Breast epithelium (tissue), 4 donors: ENCODE measurements at places on chromosomes 3 and 15. TPM values are rescaled to one million over a fixed set of nuclear protein-coding genes. Genes with fewer than 3 reads are reported as not detected.

- DNase-seq = no peak
These were observed 21.8 kb downstream of the EMC7 start for GRCh38 chr15:34079904-34080303.

- no peak for DNase-seq
These were observed 49.8 kb upstream of the DCLK3 start for GRCh38 chr3:36814066-36814717.

GRCh38 chr3:119062892-119063291 lies 28.2 kb upstream of the IGSF11 start:
- no peak for DNase-seq

DNA sequence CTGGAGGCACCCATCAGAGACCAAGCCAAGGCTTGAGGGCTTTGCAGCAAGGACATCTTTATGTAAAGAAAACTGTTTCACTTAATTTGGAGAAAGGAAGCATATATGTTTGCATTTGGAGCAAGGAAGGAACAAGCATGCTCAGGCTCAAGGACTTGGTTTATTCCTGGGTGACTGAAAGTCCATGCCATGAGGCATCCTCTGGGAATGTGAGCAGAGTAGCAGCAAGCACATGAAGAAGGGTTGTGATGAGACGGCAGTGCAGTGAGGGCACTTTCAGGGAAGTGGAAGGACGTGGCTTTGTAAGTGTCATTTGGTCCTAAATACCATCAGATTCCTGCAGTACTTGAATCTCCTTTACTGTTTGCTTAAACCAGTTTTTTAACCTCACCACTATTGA lies 26.8 kb downstream of the POLG start:
- DNase-seq = no peak

DNA sequence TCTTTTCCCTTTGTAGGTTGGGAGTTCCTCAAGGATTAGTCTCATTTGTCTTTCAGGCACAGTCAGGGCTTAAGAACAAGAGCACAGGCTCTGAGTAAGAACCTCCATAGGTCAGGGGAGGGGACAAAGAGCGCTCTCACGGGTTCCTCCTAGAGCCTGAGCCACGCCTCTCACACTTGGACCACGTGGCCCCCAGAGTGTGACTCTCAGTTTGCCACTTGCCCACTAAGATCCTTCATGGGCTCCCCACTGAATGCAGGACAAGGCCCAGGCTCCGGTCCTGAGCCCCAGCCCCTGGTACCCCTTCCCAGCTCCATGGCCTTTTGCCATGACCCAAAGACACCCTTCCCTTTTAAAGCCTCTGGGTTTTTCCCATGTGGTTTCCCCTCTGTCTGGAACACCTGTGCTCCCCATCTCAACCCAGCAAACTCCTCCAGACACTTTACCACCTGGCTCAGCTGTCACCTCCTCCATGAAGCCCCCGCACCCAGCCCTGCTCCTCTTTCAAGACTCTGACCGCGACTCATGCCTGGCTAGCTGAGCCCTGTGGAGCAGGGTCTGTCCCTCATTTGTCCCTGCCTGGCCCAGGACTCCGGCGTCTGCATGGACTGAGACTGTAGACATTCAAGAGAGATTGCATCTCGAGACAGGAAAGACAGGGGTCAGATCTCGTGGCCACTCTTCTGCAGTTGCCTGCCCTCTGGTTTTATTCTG lies 32.7 kb downstream of the IQSEC1 start:
- DNase-seq = no peak

The ABHD6 gene
- total RNA-seq = 22.2 TPM

The NCKIPSD gene
- total RNA-seq = 40.3 TPM

GRCh38 chr15:33132722-33133345 lies 61.7 kb downstream of the FMN1 start:
- DNase-seq = peak; percentile 65

The FBLN2 gene
- total RNA-seq = 663 TPM

DNA sequence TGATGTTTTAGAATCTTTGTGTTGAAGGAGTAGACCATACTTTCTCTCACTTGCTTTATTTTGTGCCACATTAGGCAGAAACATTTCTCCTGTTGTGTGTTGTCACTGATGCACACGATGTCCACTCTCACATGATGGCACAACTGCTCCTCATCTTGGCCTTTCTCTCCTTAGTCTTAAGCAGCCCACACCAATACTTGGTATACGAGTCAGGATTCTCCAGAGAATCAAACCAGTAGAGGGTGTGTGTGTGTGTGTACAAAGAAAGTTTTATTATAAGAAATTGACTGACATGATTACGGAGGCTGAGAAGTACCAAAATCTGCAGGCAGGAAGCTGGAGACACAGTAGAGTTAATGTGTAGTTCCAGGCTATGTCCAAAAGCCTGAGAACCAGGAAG lies 187.1 kb downstream of the ALCAM start:
- no peak for DNase-seq

DNA sequence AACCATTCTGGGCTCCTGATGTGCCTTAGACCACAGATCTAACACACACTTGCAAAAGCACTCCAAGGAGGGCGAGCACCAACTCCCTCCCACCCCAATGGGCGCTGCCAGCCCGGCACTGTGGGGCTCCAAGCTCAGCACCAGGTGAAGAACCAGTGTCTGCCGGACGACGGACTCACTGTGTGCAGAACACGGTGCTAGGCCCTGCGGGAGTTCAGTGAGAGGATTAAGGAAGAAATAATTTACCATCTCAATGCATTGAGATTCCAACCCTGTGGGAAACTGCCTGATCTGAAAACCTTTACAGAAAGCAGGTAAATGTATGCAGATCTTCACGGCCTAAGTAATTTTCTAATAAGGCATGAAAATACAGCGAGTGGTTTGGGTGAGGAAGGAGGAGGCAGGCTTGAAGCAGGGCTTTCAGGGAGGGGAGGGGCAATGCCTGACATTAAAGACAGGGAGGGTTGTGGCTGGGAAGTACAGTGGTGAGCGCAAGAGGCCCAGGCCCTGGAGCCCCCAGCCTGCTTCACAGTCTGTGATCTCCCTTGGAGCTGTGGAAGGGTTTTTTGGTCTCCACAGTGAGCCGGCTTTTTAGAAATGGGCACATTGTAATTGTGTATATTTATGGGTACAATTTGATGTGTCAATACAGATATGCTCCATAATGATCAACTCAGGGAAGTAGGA lies 35.6 kb upstream of the CHRNB4 start:
- DNase-seq = no peak

GRCh38 chr3:157131861-157132260 lies 28.1 kb downstream of the CCNL1 start:
- DNase-seq = no peak

GRCh38 chr3:141336672-141337522 lies 31.4 kb upstream of the ZBTB38 start:
- no peak for DNase-seq

The SEMA3G gene
- 70.1 TPM for total RNA-seq

The STRA6 gene
- total RNA-seq = not detected

- DNase-seq = no peak
These were observed 20.4 kb downstream of the GRK7 start for GRCh38 chr3:141783632-141784031.

The PLSCR2 gene
- total RNA-seq = 0.73 TPM

DNA sequence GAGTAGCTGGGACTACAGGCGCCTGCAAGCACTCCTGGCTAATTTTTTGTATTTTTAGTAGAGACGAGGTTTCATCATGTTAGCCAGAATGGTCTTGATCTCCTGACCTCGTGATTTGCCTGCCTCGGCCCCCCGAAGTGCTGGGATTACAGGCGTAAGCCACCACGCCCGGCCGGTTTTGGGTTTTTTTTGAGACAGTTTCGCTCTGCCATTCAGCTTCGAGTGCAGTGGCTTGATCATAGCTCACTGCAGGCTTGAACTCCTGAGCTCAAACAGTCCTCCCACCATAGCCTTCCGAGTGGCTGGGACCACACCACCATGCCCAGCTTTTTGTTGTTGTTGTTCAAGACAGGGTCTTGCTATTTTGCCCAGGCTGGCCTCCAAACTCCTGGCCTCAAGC lies 16.0 kb upstream of the SCAP start:
- no peak for DNase-seq

GRCh38 chr15:72972362-72972761 lies 79.9 kb upstream of the NEO1 start:
- no peak for DNase-seq
